ENCODE measurements at places on chromosomes 5 and 9.

- no peak for DNase-seq
These were observed 19.7 kb upstream of the CSF1R start for GRCh38 chr5:150105928-150106615.

- no peak for DNase-seq
These were observed 77.7 kb upstream of the SNX2 start for GRCh38 chr5:122697191-122697590.

GRCh38 chr5:30871196-30871595 lies 322.3 kb upstream of the CDH6 start:
- no peak for DNase-seq

DNA sequence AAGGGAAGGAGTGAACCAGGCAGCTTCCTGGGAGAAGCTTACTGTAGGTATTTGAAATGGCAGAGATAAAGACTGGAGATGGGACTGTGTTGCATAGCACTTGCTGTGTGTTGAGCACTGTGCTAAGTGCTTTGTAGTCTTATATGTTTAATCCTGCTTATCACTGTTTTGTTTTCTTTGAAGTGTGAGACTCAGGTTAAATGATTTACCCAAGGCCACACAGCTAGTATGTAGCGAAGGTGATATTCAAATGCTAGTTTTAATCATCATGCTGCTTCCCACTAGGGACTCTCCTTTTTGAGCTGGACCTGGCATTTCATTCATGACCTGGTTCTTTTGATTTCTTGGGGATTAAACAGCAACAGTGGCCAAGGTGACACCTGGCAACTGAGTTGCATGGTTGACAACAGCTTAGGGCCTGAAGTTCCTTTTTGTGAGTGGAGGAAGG lies 35.3 kb upstream of the SPRY4 start:
- DNase-seq = no peak

- DNase-seq = no peak
These were observed 226.5 kb upstream of the ANKRD55 start for GRCh38 chr5:56459394-56460194.

DNA sequence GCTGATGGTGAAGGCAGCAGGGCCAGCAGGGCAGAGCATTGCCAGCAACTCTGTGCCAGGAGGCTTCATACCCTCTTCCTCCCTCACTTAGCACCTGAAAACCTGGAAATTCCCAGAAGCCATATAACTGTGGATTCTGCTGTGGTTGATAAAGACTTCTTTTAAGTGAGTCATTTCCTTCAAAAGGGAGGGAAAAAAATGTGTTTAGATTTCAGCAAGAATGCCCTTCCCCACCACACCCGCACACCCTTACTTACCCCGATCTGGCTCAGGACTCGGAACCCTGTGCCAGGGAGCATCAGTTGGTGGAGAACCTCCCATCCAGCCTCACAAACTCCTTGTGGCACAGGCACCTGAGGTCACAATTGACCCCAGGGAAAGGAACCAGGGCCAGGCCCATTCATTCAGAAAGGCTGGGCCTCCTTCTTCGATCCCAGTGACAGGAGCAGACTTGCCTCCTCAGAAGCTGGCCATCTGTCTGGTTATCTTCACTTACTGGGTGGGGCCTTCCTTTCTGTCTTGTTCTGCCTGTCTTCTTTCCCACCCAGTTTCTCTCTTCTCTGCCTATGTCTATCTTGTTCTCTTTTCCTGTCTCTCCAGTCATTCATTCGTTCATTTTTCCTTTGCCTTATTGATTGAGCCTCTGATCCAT lies 62.6 kb downstream of the PLAC8L1 start:
- DNase-seq = no peak

- no peak for DNase-seq
These were observed 8.6 kb downstream of the HAVCR2 start for GRCh38 chr5:157100140-157100679.

GRCh38 chr9:2526071-2526828 lies 95.3 kb upstream of the VLDLR start:
- DNase-seq = no peak

DNA sequence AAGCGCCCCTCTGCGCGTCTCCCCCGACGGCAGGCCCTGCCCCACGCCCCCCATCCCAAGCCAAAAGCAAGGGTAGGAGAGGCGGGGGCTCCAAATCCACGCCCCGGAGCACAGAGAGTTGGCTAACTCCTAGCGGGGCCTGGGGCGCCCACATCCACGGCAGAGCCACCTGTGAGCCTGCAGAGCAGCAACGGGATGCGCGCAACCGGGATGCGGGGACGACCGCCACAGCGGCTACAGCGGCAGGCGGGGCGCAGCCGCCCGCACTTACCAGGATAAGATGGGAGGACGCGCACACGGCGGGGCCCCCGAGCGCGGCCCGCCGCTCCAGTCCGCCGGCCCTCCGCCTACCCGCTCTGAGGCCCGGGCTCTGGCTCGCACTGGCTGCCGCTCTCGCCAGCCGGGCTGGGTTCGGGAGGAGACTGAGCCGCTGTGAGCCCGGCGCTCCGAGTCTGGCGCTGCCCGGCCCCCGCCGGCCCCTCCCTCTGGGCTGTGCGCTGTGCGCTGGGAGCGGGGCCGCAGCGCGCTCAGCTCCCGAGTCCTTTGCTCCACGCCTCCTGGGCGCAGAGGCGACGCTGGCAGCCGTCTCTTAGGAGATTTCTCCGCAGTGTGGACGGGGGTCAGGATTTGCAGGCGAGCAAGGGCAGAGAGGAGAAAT lies at the start of gene SLC24A2:
TSS of gene SLC24A2 (minus strand) at position 424 of the 658 bp plus-strand sequence.
- DNase-seq = no peak

- DNase-seq = no peak
These were observed 153.4 kb downstream of the PIK3R1 start for GRCh38 chr5:68369023-68369359.

- DNase-seq = no peak
These were observed 24.6 kb downstream of the ALG2 start for GRCh38 chr9:99197124-99197630.

- peak; percentile 34 for DNase-seq
These were observed 722.8 kb upstream of the GRAMD2B start for GRCh38 chr5:125700380-125700861.

GRCh38 chr5:61394793-61395192 lies 62.7 kb downstream of the ZSWIM6 start:
- no peak for DNase-seq

- no peak for DNase-seq
These were observed 822 bp downstream of the DENND4C start for GRCh38 chr9:19231126-19231903.

DNA sequence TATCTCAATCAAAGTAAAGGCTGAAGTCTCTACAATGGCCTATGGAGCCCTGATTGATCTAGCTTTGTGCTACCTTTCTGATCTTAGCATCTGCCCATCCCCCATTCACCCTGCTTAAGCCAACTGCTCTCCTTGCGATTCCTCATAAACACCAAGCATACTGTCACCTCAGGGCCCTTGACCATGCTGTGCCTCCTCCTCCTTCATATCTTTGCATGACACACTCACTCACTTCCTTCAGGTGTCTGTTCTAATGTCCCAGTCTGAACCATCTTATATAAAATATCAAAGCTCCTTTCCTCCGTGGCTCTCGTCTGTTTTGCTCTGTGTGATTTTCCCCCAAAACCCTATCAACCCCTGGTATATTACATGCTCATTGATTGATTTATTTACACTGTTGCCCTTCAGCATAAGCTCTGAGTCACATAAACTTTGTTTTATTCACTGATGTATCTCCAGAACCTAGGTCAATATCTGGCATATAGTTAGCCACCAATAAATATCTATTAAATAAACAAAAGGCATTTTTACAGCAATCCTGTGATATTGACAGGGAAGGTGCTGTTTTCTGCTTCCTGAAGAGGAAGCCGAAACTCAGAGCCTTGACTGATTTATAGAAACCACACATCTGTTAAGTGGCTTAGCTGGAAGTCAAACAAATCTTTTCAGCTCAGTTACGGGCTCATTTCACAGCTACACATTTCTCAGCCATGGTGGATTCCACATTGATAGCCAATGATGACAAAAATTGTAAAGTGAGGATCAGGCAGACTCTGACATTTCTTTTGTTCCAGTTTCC lies 103.6 kb downstream of the BOD1 start:
- no peak for DNase-seq

DNA sequence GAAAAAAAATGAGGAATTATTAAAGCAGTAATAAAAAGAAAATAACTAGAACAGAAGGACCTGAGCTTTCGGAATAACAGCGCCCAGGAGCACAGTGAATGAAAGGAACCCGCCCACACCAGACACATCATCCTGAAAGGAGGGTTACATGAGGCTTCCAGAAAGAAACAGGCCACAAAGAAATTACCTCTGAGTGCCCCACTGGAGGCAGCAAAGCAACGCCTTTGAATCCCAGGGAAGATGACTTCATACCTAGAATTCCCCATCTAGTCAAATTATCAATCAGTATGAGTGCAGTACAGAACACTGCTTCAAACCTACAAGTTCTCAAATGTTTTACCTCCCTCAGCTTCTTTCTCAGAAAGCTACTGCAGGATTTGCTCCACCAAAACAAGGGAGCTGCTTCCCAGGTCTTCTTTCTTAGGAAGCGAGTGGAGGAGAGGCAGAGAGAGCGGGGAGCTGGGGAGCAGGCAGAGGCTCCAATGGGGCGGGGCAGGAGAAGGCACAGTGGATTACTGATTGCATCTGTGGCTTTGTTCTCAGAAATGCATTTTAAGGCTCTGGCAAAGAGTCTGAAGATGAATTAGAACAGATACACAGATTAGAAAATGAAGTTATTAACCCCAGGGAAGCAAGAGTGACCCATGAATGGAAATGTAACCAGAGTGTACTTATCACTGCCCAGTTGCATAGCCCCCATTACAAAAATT lies 87.1 kb downstream of the SEMA4D start:
- peak; percentile 7 for DNase-seq

GRCh38 chr9:33884856-33885701 lies 68.1 kb downstream of the UBE2R2 start:
- DNase-seq = no peak

DNA sequence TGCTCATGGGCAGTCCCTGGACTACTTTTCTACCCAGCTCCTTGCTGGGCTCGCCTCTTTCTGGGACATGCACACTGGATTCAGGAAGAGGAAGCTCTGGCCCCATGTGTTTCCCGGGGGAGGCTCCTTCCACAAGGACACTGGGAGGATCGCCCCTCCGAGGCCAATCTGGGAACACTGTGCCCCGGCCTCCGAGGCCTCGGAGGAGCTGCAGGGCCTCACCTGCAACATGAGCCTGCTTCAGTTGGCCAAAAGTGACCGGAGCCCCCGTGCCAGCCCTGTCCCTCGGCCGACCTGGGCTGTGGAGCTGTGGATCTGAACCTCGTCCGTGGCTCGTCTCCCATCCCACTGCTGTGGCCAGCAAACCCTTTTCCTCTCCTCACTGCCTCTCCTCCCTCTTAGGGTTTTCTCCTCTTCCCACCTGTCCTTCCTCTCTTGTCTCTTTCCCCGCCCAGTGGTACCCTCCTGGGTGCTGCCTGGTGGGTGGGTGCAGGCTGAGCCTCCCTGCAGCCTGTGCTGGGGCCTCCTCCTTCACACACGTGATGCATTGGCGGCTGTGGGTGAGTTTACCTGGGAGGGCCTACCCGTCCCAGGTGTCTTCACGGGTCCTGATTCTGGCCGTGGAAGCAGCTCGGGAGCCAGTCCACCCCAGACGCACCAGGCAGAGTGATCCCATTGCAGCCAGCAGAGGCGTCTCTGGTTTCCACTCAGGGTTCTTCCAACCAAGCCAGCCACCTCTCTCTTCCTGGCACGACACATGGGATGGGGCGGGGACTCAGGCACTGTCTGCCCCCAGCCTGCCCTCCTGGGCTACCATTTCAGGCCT lies 241.8 kb downstream of the CACNA1B start:
- no peak for DNase-seq

GRCh38 chr5:35246900-35247647 lies 16.8 kb upstream of the PRLR start:
- DNase-seq = no peak

DNA sequence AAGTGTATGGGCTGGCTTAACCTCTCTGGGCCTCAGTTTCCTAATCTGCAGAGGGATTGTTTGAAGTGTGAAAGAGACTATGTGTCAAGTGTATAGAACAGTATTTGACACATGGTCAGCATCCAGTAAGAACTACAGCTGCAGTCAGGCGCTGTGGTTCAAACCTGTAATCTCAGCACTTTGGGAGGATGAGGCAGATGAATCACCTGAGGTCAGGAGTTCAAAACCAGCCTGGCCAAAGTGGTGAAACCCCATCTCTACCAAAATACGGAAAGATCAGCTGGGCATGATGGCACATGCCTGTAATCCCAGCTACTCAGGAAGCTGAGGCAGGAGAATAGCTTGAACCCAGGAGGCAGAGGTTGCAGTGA lies 31.9 kb upstream of the STING1 start:
- no peak for DNase-seq

GRCh38 chr5:118325931-118326330 lies 662.4 kb downstream of the DTWD2 start:
- DNase-seq = no peak

- DNase-seq = no peak
These were observed 32.8 kb upstream of the IL17B start for GRCh38 chr5:149411738-149412519.

DNA sequence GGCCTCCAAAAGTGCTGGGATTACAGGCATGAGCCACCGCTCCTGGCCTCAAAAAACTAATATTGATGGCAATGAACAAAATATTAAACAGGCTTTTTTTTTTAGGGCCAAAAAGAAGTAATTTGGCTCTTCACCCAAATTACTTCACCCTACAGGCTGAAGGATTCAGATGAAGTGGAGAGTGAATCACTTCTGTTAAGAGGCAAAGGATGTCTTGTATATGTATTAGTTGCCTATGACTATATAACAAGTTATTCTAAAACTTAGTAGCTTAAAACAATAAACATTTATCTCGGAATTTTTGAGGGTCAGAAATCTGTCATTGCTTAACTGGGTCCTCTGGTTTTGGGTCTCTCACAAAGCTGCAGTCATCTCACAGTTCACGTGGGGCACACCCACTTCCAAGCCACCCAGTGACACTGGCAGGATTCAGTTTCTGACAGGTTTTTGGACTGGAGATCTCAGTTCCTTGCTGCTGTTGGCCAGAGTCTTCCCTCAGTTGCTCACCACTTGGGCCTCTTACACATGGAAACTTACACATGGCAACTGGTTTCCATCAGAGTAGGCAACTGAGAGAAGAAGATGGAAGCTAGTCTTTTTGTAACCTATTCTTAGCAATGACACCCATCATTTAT lies 66.7 kb downstream of the IQGAP2 start:
- no peak for DNase-seq

DNA sequence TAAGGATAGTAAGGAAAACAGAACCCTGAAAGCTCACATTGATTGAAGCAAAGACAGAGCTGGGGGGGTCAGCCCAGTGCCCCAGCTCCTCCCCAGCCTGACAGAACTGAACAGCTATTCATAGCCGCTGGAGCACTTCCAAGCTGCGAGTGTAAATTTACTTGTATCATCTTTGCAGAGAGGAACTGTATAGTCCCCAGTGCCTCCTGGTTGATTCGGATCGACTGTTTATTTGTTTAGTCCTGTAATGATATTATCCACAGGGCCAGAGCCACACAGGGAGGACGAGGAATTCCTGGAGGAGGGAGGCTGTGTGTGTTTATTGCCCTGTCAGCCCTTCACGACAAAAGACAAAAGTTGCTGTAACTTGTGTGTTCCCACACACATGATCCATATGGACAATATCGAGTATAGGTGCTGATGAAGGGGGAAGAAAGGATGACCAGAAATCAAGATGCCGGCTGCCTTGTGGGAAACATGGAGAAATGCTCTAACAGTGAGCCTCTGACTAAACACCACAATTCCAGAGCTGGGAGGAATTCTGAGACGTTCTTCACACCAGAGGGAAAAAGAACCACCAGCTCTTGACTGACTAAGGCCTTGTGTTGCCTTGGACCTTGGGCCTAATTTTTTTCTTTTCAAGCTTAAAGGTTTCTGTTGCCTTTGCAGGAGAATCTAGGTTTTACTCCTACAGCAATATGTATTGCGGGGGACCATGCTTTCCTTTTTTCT lies 31.1 kb downstream of the FOXD1 start:
- DNase-seq = no peak

All from NCI-H526 (cell line).